Activated CD4-positive, alpha-beta T cell treated with anti-CD3 and anti-CD28 coated beads, Interleukin-2, amount 10 ng/mL, durations not matched to agents 24 days and 14 days (primary cell): ENCODE measurements at places on chromosomes 3 and 15. TPM values are rescaled to one million over a fixed set of nuclear protein-coding genes. Genes with fewer than 3 reads are reported as not detected.

Gene STRIT1
- total RNA-seq = not detected in 2 replicates

Gene ZPLD1
- total RNA-seq = not detected in 2 replicates

Gene SLC12A8
- total RNA-seq = 1.1 and 1.2 TPM in 2 replicates

Gene PP2D1
- not detected in 2 replicates for total RNA-seq

Gene ADAMTS9
- not detected in 2 replicates for total RNA-seq
